ENCODE measurements at places on chromosomes 4 and X.

DNA sequence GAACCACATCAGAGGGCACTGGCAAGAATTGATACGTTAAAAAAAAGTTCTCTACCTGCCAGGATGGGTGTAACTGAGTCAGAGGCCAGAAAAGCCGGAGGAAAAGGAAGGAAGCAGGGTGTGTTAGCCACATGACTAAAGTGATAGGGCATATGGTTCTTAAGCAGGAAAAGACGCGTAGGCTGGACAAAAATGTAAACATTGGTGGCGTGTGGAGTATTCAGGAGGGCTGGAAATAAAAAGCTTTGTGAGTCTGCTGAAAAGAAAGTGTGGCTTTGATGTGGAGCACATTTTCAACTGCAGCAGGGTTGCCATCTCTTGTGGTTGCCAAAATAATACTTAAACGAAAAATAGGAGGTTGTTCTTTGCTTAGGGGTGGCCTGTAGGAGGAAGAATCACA, 186.5 kb upstream of the RPL34 start:
- DNase-seq: peak; percentile 77

DNA sequence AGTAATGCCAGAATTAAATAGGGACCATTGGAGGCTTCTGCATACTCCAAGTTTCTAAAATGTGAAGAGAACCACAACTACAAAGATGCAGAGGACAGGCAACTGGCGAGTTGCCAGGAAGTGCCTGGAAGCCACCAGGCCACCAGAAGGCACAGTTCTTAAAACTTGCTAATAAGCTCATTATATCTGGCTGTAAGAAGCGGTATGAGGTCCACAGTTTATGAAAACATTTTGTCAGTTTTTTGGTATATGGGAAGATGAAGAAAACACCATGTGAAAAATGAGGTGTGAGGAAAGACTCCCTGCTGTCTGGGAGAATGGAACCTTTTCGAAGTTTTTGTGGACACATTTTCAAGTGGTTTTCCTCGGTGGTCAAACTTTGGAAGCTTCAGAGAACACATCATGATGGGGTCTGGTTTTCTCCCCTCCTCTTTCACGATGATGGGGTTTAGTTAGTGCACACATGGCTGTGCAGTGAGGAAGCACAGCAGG, 202.7 kb downstream of the NR3C2 start:
- DNase-seq: no peak

DNA sequence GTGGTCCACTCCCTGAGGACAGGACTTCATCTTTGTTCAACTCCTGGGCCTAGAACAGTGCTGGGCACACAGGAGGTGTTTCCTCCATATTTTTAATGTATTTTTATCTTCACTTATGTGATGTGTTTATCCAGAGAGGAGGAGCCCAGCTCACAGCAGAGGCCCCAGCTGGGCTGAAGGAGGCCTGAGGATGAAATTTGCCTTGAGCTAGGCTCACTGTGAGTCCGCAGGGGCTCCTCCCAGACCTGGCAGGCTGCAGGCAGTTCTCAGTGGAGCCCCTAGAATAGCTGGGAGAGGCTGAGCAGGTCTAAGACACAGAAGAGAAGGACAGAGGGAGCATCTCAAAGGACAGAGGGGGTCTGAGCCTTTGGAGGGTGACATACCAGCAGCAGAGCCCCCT, 26.8 kb downstream of the C4orf50 start:
- no peak for DNase-seq

GRCh38 chrX:10173331-10173900, 16.6 kb downstream of the CLCN4 start:
- DNase-seq: no peak

GRCh38 chr4:32569861-32570260, 1849.7 kb downstream of the PCDH7 start:
- no peak for DNase-seq

DNA sequence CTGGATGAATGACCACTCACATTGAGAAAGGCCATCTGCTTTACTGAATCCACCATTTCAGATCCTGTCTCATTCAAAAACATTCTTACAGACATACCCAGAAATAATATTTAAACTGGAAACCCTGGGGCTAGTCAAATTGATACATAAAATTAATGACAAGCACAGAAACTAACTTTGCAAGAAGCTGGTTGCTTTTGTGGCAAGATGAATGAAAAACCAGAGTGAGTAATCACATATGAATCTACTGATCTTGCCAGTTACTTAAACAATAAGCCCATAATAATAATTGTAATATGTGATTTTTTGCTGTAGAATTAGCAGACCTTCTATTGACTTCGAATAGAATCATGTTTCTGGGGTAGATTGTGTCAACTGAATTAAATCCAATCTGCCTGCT, 235.1 kb downstream of the PPARGC1A start:
- no peak for DNase-seq

- no peak for DNase-seq
Measured at GRCh38 chrX:17566740-17567139, 170.6 kb upstream of the SCML1 start.

DNA sequence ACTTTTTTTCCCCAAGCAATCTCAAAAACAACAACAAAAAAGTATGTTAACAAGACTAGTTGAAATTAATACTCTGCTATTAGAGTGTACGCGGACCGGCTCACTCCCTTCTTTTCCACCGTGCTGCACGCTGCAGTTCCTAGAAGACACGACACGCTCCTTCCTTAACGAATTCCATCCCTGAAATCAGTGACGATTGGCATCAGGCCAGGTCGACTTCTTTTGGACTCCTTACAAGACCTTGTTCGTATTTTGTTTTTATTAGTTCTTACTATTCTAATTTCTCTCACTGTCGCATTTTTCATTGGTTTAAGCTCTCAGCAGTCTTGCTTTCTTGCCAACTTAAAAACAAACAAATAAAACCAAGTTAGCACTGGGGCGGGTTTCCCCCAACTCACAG, 175.8 kb upstream of the PITX2 start:
- DNase-seq: no peak
